ENCODE measurements at places on chromosomes 2 and 18. TPM values are rescaled to one million over a fixed set of nuclear protein-coding genes. Genes with fewer than 3 reads are reported as not detected.
A peak's percentile ranks its signal among the peaks of the same experiment; 100 is the strongest.

SNED1 gene
- 3.3 TPM for total RNA-seq

UCN gene
- total RNA-seq, result not detected

MAP4K3 gene
- 18.5 TPM for total RNA-seq

- no peak overlapping the region for H3K4me3 ChIP-seq
- DNase-seq, result no peak
- no peaks in the 10 kb centered on the region for H3K4me1 ChIP-seq
- H3K27ac ChIP-seq, result no peak overlapping the region
Measured at GRCh38 chr2:218485986-218486667, 67.2 kb downstream of the VIL1 start.

GRCh38 chr18:58977801-58978200, 113.1 kb downstream of the ZNF532 start:
- H3K4me1 ChIP-seq, result no peaks in the 10 kb centered on the region
- DNase-seq, result no peak
- no peak overlapping the region for H3K4me3 ChIP-seq
- H3K27ac ChIP-seq, result no peak overlapping the region
- H3K36me3 ChIP-seq, result peaks cover 54% of the 10 kb centered on the region

DNA sequence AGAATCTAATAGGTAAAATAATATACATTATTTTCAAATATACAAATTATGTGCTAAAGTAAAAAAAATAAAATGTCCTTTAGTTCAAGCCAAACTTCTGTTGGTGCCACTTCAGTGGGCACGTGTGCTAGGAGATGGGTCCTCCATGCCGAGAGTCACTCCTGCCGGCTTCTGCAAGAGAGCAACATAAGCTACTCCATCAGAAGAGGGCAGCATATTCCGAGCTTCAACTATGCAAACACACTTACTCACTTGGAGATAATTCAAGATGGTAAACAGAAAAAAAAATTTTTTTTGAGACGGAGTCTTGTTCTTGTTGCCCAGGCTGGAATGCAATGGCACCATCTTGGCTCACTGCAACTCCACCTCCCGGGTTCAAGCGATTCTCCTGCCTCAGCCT, 24.4 kb downstream of the CNOT11 start:
- no peak overlapping the region for H3K27ac ChIP-seq
- H3K27me3 ChIP-seq, result no peaks in the 10 kb centered on the region
- no peak overlapping the region for H3K4me3 ChIP-seq
- no peaks in the 10 kb centered on the region for H3K4me1 ChIP-seq

GRCh38 chr2:157107460-157107859, 150.0 kb upstream of the GALNT5 start:
- DNase-seq, result no peak
- no peaks in the 10 kb centered on the region for H3K4me1 ChIP-seq
- no peaks in the 10 kb centered on the region for H3K27me3 ChIP-seq
- no peaks in the 10 kb centered on the region for H3K36me3 ChIP-seq

GRCh38 chr2:204691911-204692510, 146.7 kb downstream of the PARD3B start:
- DNase-seq, result no peak
- H3K4me1 ChIP-seq, result peaks cover 8% of the 10 kb centered on the region

DNA sequence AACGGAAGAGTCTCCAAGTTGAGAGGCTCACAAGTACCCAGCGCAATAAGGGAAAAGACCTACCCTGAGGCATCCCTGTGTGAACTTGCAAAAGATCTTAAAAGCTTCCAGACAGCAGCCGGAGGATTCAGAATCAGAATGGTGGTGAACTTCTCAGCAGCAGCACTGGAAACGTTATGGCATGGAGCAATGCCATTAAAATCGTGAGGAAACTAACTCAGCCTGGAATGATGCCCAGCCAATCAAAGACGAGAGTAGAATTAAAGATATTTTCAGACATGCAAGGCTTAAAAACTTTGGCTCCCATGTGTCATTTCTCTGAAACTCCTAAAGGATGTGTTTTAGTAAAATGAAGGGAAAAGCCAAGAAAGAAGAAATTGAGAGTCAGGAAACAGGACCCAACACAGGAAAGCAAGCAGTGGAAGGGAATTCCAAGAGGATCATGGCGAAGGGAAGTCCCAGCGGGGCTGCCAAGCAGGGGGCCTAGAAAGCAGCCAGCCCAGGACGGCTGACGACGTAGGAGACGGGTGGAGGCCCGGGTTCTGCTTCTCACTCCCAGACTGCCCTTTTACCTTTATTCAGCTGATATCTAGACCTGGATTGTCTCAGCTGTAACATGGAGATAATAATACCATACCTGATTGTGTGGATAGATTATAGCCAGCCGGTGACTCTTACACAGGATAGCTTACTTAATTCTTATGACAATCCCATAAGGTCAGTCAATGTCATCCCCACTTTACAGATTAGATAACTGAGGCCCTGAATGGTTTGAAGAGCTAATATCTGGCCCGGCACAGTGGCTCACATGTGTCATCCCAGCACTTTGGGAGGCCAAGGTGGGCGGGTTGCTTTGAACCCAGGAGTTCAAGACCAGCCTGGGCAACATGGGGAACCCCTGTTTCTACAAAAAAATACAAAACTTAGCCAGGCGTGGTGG, 92.8 kb downstream of the ASAP2 start:
- no peaks in the 10 kb centered on the region for H3K27me3 ChIP-seq
- peak overlapping the region; percentile 22 for H3K27ac ChIP-seq
- no peak for DNase-seq
- no peaks in the 10 kb centered on the region for H3K4me1 ChIP-seq
- no peak overlapping the region for H3K4me3 ChIP-seq

- H3K36me3 ChIP-seq, result no peaks in the 10 kb centered on the region
- peaks cover 3% of the 10 kb centered on the region for H3K4me1 ChIP-seq
- no peak overlapping the region for H3K4me3 ChIP-seq
Measured at GRCh38 chr2:37827911-37828511, 97.1 kb upstream of the RMDN2 start.

GRCh38 chr2:76197842-76198448, 487.2 kb upstream of the GCFC2 start:
- no peak overlapping the region for H3K4me3 ChIP-seq
- H3K27ac ChIP-seq, result no peak overlapping the region
- H3K4me1 ChIP-seq, result no peaks in the 10 kb centered on the region
- no peaks in the 10 kb centered on the region for H3K36me3 ChIP-seq

DNA sequence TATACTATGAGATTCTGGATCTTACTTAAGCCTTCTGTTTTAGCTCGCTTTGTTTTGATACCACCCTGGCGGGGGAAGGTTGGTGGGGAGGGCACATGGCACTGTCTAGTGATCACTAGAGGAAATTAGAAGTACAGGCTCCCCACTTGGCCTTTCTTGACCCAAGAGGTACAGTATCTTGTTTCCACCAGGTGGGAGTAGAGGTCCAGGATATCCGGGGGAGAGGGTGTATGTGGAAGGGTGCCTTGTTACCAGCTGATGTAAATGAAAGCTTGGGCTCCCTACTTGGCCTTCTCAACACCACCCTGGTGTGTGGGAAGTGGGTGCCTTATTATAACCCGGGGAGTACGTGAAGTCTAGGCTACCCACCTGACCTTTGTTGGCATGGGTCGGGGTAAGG, 7.5 kb downstream of the GALNT1 start:
- DNase-seq, result no peak
- H3K36me3 ChIP-seq, result no peaks in the 10 kb centered on the region
- no peak overlapping the region for H3K27ac ChIP-seq
- H3K4me3 ChIP-seq, result no peak overlapping the region
- H3K27me3 ChIP-seq, result no peaks in the 10 kb centered on the region

GRCh38 chr2:30710016-30710415, 97.2 kb downstream of the CAPN13 start:
- H3K27me3 ChIP-seq, result no peaks in the 10 kb centered on the region
- no peaks in the 10 kb centered on the region for H3K4me1 ChIP-seq
- H3K27ac ChIP-seq, result no peak overlapping the region
- DNase-seq, result no peak
- no peaks in the 10 kb centered on the region for H3K36me3 ChIP-seq
